Spleen (tissue), 13 donors: ENCODE measurements at places on chromosomes 13 and 19. TPM values are rescaled to one million over a fixed set of nuclear protein-coding genes. Genes with fewer than 3 reads are reported as not detected.

DNA sequence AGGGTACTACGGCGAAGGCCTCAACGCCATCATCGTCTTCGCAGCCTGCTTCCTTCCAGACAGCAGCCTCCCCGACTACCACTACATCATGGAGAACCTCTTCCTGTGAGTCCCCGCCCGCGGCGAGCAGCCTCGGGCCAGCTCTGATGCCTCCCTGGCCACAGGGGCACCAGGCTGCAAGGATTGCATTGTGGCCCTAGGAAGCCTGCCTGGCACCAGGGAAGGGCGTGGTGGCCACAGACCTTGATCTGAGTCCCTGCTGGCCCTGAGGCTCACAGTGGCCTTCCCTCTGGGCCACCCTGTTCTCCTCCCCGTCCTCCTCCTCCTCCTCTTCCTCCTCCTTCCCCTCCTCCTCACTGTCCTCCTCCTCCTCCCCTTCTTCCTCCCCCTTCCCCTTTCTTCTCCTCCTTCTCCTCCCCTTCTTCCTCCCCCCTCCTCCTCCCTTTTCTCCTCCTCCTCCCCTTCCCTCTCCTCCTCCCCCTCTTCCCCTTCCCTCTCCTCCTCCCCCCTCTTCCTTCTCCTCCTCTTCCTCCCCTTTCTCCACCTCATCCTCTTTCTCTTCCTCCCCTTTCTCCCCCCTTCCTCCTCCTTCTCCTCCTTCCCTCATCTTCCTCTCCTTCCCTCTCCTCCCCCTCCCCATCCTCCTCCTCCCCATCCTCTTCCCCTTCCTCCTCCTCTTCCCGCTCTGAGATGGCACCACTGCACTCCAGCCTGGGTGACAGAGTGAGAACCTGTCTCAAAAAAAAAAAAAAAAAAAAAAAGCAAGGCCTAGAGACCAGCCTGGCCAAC, 24.4 kb upstream of the NMRK2 start:
- no peaks in the 10 kb centered on the region for H3K4me1 ChIP-seq
- no peak overlapping the region for H3K27ac ChIP-seq
- peaks cover 11% of the 10 kb centered on the region for H3K27me3 ChIP-seq
- H3K36me3 ChIP-seq, result no peaks in the 10 kb centered on the region
- H3K4me3 ChIP-seq, result no peak overlapping the region
- no peak for DNase-seq

DNA sequence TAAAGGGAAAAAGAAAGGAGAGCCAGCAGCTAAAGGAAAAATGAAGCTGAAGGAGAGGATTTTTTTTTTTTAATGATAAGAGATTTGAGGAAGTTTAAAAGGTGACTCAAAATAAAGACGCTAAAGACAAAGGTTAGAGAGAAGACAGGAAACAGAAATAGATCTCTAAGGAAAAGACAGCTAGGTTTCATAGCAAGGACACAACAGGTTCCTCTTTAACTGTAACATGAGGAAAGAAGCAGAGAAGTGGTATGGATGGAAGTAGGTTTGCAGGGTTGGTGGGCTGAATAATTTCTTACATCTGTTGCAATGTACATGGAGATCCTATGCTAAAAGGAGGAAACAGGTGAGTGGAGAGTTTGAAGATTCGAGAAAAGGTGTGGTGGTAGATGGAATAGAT, 107.5 kb downstream of the MYCBP2 start:
- H3K36me3 ChIP-seq, result peaks cover 95% of the 10 kb centered on the region
- H3K4me3 ChIP-seq, result no peak overlapping the region
- no peak for DNase-seq

- no peak for DNase-seq
- no peaks in the 10 kb centered on the region for H3K36me3 ChIP-seq
- no peak overlapping the region for H3K4me3 ChIP-seq
- no peaks in the 10 kb centered on the region for H3K27me3 ChIP-seq
- no peaks in the 10 kb centered on the region for H3K4me1 ChIP-seq
These were observed 96.1 kb upstream of the MBNL2 start for GRCh38 chr13:97125810-97126738.

GRCh38 chr19:35907377-35907745, 734 bp downstream of the TYROBP start:
- peaks cover 53% of the 10 kb centered on the region for H3K4me1 ChIP-seq
- peak; percentile 82 for DNase-seq
- H3K27ac ChIP-seq, result no peak overlapping the region

- H3K36me3 ChIP-seq, result no peaks in the 10 kb centered on the region
- no peak overlapping the region for H3K27ac ChIP-seq
- H3K27me3 ChIP-seq, result no peaks in the 10 kb centered on the region
- no peak for DNase-seq
These were observed 151.3 kb upstream of the IPO5 start for GRCh38 chr13:97802213-97802612.

DNA sequence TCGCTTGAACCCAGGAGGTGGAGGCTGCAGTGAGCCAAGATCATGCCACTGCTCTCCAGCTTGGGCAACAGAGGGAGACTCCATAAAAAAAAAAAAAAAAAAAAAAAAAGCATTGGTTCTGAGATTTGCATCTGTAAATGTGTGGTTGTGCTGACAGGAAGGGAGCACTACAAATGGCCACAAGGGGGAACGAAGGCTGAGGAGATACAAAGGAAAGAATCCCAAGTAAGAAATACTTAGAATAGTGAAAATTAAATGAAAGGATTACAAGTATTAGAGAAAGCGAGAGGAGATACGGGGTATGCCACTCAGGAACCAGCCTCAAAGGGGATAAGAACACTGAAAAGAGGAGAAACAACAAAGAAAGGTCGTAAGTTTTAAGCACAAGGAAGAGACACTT, 284.9 kb downstream of the KLF12 start:
- H3K27me3 ChIP-seq, result no peaks in the 10 kb centered on the region
- no peak overlapping the region for H3K4me3 ChIP-seq
- no peak for DNase-seq
- H3K27ac ChIP-seq, result no peak overlapping the region
- H3K4me1 ChIP-seq, result no peaks in the 10 kb centered on the region
- H3K36me3 ChIP-seq, result no peaks in the 10 kb centered on the region

DNA sequence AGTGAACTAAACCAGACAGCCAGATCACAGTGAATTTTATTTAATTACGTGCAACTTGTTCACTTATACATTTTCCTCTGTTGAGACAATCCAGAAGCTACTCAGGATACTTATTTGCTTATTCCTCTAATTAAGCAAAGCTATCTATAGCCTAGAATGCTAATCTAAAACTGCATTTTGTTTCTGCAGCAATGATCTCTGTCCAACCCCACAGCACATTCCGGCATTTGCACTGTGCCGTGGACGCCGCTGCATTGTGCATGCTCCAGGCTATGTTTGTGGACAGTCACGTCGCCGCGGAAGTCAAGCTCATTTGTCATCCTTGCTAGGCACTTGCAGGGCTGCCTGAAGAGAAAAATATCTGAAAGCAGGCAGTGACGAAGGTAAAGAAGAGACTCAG, 406.9 kb downstream of the RFC3 start:
- no peak overlapping the region for H3K27ac ChIP-seq
- no peak for DNase-seq
- no peaks in the 10 kb centered on the region for H3K36me3 ChIP-seq
- no peaks in the 10 kb centered on the region for H3K27me3 ChIP-seq
- H3K4me1 ChIP-seq, result no peaks in the 10 kb centered on the region
- H3K4me3 ChIP-seq, result no peak overlapping the region

- H3K36me3 ChIP-seq, result no peaks in the 10 kb centered on the region
- H3K4me1 ChIP-seq, result peaks cover 39% of the 10 kb centered on the region
- no peak overlapping the region for H3K27ac ChIP-seq
- H3K27me3 ChIP-seq, result no peaks in the 10 kb centered on the region
- no peak overlapping the region for H3K4me3 ChIP-seq
- DNase-seq, result no peak
These were observed 107.0 kb downstream of the SIPA1L3 start for GRCh38 chr19:38013913-38014580.

DNA sequence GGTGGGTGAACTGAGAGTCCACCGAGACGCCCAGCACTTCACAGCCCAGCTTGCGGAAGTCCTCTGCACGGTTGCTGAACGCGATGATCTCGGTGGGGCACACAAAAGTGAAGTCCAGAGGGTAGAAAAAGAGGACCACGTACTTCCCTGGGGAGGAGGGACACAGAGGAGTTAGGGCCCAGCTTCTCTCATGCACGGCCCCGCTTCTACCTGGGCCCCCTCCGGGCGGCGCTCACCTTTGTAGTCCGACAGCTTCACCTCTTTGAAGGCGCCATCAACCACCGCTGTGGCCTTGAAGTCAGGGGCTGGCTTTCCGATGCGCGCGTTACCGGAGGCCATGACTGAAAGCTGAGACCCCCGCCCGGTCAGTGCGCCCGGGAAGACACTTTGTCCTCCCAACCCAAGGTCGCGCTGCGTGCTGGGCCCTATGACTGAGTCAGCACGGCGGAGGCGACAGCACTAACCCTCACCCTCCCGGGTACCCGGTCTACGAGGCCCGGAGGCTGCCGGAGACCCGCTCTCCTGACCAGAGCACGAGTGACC, 606 bp downstream of the PRDX2 start:
- H3K27me3 ChIP-seq, result no peaks in the 10 kb centered on the region
- peaks cover 36% of the 10 kb centered on the region for H3K36me3 ChIP-seq
- peak overlapping the region; percentile 82 for H3K27ac ChIP-seq
- peaks cover 22% of the 10 kb centered on the region for H3K4me1 ChIP-seq
- DNase-seq, result peak; percentile 84
- H3K4me3 ChIP-seq, result peak overlapping the region; percentile 67

DNA sequence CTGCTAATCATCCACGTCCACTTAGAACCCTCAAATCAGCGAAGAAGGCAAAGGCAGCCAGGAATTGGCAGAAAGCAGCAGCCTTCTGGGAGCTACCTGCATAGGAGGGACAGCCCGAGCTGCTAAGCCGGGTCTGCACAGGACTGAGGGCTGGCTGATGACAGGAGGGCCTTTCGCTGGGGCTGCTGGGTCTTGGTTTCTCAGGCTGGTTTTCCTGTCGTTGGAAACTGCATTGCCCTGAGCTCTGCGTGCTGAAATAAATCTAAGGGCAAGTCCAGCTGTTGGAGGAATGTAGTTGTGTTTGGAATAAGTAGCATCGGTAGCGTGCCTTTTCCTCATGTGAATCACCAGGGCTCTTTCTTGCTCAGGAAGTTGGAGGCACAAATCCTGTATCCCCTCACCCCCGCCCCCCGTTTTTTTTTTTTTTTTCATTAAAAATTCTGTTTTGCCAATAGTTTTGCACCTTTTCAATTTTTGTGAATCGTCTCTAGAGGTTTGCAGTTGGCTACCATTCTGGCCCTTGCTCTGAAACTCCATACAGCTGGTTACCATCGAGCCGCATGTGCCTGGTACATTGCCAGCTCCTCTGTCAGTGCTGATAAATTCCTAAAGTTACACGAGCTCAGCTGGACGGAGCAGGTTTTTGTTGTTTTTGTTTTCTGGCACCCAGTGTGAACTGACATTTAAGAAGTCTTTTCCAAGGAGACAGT, 193.9 kb upstream of the RNF113B start:
- no peak for DNase-seq
- no peaks in the 10 kb centered on the region for H3K36me3 ChIP-seq
- no peaks in the 10 kb centered on the region for H3K27me3 ChIP-seq
- no peak overlapping the region for H3K27ac ChIP-seq
- H3K4me1 ChIP-seq, result no peaks in the 10 kb centered on the region
- no peak overlapping the region for H3K4me3 ChIP-seq

DNA sequence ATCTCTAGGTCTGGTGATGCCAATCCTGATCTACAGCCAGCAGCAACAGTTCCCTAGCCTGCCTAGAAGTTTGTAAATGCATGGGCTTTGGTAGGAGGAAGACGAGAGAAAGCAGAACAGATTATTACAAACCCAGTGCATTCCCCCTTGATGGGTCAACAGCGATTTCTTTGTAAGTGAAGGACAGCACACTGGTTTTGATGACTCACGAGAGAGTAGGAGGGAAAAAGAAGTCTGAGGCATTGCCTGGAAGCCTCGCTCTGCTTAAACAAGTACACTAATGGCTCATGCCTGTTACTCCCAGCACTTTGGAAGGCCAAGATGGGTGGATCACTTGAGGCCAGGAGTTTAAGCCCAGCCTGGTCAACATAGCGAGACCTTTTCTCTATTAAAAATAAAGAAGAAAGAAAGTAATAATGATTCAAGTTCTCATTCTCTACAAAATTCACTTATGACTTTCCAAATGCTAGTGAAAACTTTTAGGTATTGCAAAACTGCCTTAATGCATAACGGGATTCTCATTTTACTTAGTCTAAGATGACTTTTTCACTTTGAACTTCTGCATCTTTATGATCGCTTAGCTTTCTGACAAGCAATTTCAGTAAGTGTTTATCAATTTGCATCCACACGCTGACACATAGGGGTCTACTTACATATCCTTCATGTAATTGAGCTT, 47.7 kb upstream of the USPL1 start:
- no peak for DNase-seq
- no peak overlapping the region for H3K4me3 ChIP-seq
- no peaks in the 10 kb centered on the region for H3K36me3 ChIP-seq
- peaks cover 28% of the 10 kb centered on the region for H3K4me1 ChIP-seq

- peak; percentile 83 for DNase-seq
- H3K4me3 ChIP-seq, result peak overlapping the region; percentile 21
- peaks cover 26% of the 10 kb centered on the region for H3K4me1 ChIP-seq
- H3K27ac ChIP-seq, result peak overlapping the region; percentile 84
- no peaks in the 10 kb centered on the region for H3K36me3 ChIP-seq
These were observed 9.7 kb downstream of the CTU1 start for GRCh38 chr19:51098365-51099046.

- no peak overlapping the region for H3K27ac ChIP-seq
- no peak overlapping the region for H3K4me3 ChIP-seq
- no peak for DNase-seq
- no peaks in the 10 kb centered on the region for H3K27me3 ChIP-seq
- no peaks in the 10 kb centered on the region for H3K36me3 ChIP-seq
These were observed 59.8 kb upstream of the RCBTB2 start for GRCh38 chr13:48592688-48593049.

DNA sequence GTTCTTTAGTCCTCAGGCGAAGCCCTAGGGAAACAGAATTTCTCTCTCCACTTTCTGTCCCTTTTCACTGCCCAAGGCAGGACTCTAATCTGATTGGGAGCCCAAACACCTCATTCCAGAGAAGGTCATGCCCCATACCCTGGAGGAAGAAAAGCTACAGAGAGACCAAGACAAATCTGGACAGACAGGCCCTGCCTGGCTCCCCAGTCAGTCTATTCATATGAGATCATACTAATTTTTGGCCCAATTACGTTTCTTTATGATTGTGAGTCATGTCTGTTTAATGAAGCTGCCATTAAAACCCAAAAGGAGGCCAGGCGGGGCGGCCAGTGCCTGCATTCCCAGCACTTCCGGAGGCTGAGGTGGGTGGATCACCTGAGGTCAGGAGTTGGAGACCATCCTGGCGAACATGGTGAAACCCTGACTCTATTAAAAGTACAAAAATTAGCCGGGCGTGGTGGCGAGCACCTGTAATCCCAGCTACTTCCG, 3.3 kb upstream of the AP3D1 start:
- peaks cover 39% of the 10 kb centered on the region for H3K4me1 ChIP-seq
- no peak overlapping the region for H3K27ac ChIP-seq
- no peak for DNase-seq

GRCh38 chr19:2053601-2054389, 2.8 kb upstream of the MKNK2 start:
- peak; percentile 89 for DNase-seq

The ZSCAN4 gene
- polyA plus RNA-seq, result not detected

The OLFM2 gene
- polyA plus RNA-seq, result 2.6 TPM

The FAM83E gene
- 0.20 TPM for polyA plus RNA-seq

The RFPL4AL1 gene
- polyA plus RNA-seq, result not detected

The PTPRH gene
- polyA plus RNA-seq, result 6.5 TPM

The PSG2 gene
- polyA plus RNA-seq, result not detected

The SERPINE3 gene
- not detected for polyA plus RNA-seq

The VRK3 gene
- polyA plus RNA-seq, result 31.9 TPM

The WDR87 gene
- not detected for polyA plus RNA-seq

The SERP2 gene
- polyA plus RNA-seq, result 1.2 TPM

The ATP4A gene
- polyA plus RNA-seq, result not detected
